ENCODE measurements at places on chromosomes 2 and 18. TPM values are rescaled to one million over a fixed set of nuclear protein-coding genes. Genes with fewer than 3 reads are reported as not detected.

DNA sequence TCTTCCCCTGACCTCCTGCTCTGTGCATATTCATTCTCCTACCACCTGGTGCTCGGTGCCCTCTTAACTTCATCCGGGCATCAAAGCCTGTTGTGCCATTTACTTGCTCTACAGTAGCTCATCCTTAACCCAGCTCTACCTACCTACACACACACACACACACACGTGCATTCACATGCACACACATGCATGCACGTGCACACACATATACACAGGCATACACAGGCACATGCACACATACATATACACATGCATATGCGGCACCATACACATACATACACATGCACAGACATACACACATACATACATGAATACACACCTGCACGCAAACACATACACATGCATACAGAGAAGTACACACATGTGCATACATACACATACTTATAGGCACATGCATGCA is 14.5 kb downstream of the MAL start:
- no peak for DNase-seq

- no peak for DNase-seq
These were observed 247.8 kb downstream of the MYT1L start for GRCh38 chr2:2083113-2083758.

- no peak for DNase-seq
These were observed 144.3 kb downstream of the BCL2 start for GRCh38 chr18:63175264-63175663.

- DNase-seq, result no peak
These were observed 253.0 kb downstream of the DCDC2C start for GRCh38 chr2:3956406-3956805.

GRCh38 chr2:188675391-188676009 is 298.7 kb upstream of the COL3A1 start:
- no peak for DNase-seq

DNA sequence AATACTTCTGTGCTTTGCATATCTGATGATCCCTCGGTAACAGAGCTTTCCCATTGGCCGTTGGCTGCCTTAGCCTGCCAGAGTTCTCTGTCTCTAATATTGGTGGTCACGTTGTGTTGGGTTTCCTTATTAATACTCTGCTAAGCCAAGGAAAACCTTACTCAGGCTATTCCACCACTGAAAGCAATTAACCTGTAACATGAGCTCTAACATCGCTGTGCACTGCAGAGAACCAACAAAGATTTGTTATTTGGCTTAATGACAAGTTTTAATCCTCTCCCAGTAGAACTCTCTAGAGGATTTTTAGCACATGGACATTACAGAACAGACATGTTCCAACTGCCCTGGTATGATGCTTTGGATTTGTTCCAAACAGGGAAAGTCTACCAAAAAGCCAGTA is 825.9 kb upstream of the POU3F3 start:
- DNase-seq, result no peak

DNA sequence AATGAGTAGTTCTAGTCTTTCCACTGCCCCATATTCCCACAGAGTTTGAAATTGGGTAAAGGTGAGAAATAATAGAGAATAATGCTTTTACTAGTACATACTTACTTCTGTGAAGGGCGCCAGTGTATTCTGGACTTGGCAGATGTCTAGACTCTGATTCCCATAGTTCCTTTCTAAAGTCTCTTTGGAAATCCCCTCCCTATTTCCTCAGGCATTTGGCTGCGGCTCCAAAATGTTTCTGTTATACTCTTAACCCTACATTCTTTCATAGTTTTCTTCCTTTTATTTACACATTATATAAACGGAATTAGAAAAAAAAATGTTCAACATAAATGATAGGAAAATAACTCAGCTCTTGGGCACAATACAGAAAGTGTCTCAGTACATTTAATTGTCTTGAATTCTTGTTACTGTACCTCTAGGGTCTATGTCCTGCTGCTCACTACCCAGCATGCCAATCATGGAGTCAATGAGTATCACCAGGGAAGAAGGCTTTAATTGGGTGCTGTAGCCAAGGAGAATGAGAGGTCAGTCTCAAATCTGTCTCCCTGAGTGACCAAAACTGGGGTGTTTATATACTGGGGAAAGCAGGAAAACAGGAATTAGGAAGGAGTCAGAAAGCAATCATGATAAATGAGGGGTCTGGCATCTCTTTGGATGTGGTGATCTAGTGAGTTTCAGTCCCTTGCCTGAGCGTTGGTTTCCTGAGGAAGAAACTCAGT is 147.8 kb upstream of the MMADHC start:
- DNase-seq, result no peak

DNA sequence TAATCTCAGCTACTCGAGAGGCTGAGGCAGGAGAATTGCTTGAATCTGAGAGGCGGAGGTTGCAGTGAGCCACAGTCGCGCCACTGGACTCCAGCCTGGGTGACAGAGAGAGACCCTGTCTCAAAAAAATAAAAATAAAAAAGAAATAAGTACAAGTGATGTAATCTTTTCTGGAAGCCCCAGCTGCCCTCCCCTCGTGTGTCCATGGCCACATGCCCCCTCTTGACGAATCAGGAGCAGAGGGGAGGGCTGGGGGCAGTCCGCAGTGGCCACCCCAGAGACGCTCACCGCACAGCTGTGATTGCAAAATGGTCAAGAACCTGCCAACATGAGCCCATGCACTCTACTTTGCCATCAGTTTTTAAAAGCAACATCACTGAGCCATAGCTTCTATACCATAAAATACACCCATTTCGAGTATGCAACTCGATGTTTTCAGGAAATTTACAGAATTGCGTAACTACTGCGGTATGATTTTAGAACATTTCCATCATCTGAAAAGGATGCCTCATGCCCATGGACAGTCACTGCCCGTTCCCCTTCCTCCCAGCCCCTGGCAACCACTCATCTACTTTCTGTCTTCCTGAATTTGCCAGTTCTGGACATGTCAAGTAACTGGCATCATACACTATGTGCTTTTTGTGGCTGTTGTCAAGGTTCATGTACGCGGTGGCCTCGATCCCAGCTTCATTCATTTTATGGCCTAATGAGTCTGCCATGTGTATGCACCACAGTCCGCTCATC is 88.1 kb downstream of the NDUFA10 start:
- no peak for DNase-seq

The ARHGAP25 gene
- total RNA-seq, result 4.6 TPM

The ACTG2 gene
- total RNA-seq, result 8.3 TPM

The ATP6V1B1 gene
- not detected for total RNA-seq

The STAT4 gene
- 1.1 TPM for total RNA-seq

The CYS1 gene
- 7.3 TPM for total RNA-seq

The NR4A2 gene
- 3.9 TPM for total RNA-seq

The SANBR gene
- total RNA-seq, result 27.3 TPM

The SOS1 gene
- 35.3 TPM for total RNA-seq

The NT5C1B gene
- not detected for total RNA-seq

The CD8B2 gene
- total RNA-seq, result 0.05 TPM

The RUFY4 gene
- not detected for total RNA-seq

The DSG1 gene
- total RNA-seq, result not detected

The FBXO48 gene
- total RNA-seq, result 1.6 TPM

The METTL8 gene
- total RNA-seq, result 18.2 TPM

The CTLA4 gene
- not detected for total RNA-seq
